Vagina (tissue), 2 donors: ENCODE measurements at places on chromosomes 4 and X.

GRCh38 chr4:6152869-6153705, 47.3 kb downstream of the JAKMIP1 start:
- DNase-seq, result no peak

GRCh38 chr4:139207873-139208403, 30.9 kb upstream of the ELF2 start:
- DNase-seq, result no peak

GRCh38 chrX:45323387-45323786, 122.7 kb upstream of the DIPK2B start:
- no peak for DNase-seq

DNA sequence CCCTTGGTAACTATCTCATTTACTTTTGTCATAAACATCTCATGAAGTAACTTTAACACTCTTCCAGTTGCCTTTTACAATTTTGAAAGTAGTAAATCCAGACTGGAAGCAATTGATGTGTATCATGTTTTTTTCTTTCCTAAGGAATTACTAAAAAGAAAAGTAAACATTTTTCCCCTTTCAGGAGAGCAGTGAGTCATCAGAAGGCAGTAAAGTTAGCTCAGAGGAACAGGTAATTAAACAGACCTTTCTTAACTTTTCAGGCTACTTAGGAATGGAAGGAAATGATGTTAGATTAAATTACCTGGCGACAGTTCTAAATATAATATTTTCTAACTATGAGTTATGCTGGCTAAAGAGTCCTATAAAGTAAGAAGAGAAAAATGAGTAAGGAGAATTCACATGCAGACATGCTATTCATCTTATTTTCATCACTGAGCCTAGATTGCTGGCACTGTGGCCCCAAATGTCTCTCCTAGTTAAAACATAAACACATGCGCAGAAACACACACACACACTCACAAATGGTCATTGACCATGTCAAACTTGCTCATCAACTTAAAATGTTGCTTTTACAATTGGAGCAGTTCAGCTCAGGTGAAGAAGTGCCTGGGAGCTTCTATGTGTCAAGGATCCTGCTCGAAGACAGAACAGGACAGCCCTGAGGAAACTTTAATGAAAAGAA, 9.3 kb downstream of the DMP1 start:
- DNase-seq, result no peak

- no peak for DNase-seq
Observed at GRCh38 chr4:32462944-32463343, 1742.8 kb downstream of the PCDH7 start.

- no peak for DNase-seq
Observed at GRCh38 chrX:155334486-155335336, at the start of gene CLIC2. TSS of gene CLIC2 (minus strand) at chrX:155334614. CDS start at chrX:155334427, 187 bp downstream.

DNA sequence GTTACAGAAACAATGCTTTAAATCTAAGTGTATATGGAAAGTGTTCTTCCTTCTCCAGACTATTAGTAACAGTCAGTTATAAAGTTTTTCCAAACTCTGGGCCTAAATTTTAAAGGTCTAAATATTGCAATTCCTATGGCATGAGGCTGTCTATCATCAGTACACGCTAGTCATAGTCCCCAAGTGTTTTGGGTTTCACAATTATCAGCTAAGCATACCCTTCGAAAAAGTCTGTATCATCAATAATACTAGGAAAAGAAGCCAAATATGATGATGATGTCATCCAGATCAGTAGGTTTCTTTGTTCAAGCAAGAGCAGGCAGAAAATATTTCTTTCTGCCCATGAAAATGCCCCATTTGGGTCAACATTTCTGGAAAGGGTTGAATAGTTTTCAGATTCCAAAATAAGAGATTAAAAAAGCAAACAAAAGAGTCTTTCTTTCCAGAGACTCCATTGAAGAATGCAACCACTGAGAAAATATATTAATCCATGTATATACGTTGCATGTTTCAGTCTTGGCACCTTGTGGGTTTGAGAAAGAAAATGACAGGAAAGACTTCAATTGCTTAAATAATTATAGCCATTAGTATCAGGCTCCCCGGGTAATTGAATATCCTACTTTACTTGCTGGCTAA, 173.8 kb downstream of the CAMK2D start:
- DNase-seq, result no peak

- DNase-seq, result no peak
Observed at GRCh38 chrX:31421441-31421840, 349.6 kb upstream of the FTHL17 start.

GRCh38 chr4:70687392-70687791, 940 bp upstream of the UTP3 start:
- no peak for DNase-seq

DNA sequence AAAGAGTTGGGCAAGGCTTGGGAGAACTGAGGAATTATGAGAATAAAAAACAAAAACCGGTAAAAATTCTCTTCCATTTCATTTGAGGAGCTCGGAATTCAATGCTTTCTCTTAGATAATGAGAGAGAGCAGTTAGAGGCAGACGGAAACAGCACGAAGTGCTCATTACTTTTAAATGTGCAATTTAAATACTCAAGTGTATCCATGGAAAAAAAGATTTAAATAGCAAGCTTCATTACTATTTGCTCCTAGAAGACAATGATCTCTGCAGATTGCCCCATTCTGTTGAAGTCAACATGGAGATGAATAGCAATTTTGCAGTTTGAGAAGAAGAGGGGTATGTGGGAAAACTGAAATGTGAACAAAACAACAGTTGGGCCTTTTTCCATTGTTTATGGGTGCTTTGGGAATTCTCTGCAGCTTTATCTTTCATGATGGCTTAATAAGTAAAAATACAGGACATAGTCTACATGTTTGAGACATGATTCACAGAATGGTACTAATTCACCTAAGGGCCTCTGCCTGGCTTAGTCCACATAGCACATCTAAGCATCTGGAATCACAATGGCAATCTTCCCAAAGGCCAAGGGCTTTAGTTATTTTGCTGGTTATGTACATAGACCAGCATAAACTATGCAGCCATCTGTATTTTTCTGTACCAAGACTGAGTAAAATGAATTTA, 512.7 kb upstream of the FAT1 start:
- DNase-seq, result no peak

- DNase-seq, result no peak
Observed at GRCh38 chr4:125891597-125892258, 577.0 kb downstream of the FAT4 start.

DNA sequence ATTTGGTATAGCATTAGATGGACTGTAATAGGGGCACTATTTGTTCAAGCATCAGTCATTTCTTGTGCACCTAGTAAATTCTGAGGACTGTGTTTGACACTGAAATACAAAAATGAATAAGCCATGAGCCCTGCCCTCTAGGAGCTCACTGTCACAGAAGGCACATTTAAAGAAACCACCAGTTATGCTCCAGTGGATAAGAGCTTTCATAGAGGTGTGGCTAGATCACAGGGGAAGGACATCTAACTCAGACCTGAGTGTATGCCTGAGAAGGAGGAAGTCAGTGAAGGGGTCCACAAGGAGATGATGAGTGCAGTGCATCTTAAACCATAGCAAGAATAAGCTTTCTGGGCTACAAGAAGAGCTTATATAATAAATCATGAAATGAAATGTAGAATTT, 40.1 kb downstream of the BTC start:
- DNase-seq, result no peak

- no peak for DNase-seq
Observed at GRCh38 chr4:7879127-7879526, 60.5 kb downstream of the AFAP1 start.

GRCh38 chr4:109319156-109319555, 16.7 kb upstream of the COL25A1 start:
- no peak for DNase-seq

DNA sequence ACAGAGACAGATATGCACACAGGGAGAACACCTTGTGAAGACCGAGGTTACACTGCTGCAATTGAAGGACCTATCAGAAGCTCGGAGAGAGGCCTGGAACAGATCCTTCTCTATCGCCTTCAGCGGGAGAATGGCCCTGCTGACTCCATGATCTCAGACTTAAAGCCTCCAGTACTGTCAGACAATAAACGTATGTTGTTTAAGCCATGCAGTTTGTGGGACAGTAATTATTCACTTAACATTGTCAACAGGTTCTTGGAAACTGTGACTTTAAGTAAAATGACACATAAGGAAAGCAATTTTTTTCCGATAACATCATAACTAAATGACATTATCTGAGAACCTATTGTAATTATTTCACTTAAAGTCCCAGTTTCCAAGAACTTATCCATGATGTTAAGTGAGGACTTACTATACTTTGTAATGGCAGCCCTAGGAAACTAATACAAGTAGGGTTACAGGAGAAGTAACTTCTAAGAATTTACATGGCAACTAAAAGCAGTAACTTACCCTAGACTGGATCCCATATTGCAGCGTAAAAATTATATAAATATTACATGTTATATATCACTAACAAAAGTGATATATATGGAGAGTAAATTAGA, 180.8 kb upstream of the MAB21L2 start:
- no peak for DNase-seq

DNA sequence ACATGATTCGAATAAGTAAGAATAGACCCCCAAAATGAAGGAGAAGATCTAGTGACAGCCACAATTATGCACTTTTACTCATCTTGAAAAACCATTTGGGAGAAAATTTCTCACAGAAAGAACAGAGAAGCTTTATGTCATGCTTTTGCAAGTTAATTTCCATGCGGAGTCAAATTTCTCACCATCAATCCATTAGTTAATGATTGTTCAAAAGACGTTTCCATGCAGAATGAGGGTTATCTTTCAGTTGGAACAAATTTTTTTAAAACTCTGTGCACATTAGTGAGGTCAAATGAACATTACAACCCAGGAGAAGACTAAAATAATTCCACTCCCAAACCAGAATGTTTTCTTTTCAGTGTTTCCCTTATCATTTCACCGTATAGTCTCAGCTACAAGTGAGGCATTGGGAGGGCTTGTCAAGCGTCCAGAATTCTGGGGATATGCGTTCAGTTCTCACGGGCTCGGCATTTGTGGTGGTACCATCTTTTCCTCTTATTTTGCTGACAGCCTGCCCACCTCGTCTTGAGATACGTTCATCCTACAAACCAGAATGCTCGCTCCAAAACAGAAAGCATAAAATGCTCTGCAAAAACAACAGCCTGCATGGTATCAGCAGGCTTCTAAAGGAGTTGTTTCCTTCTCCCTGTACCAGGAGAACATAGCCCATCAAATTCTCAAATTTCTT, 130.8 kb upstream of the TBL1X start:
- no peak for DNase-seq

DNA sequence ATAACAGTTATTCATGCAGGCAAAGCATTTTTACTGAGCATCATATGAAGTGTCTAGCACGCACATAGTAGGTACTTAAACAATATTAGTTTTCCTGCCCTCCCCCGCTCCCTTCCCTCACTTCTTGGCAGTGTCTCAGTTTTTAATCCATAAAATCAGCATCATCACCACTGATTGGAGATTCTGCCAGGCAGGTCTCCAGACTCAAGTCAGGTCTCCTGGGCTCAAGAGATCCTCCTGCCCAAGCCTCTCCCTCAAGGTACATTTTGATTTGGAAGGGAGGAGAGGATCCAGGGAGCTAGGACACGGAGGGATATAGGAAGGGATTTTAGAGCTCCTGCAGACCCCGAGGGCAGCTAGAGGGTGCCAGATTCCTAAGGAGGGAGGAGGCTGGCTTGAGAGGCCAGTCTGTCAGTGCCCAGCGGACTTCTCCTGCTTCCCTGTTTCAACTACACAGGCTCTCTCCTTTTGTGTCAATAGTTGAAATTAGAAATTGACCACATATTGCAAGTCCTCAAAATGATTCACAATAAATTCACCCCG, 4.4 kb upstream of the FAT1 start:
- no peak for DNase-seq

DNA sequence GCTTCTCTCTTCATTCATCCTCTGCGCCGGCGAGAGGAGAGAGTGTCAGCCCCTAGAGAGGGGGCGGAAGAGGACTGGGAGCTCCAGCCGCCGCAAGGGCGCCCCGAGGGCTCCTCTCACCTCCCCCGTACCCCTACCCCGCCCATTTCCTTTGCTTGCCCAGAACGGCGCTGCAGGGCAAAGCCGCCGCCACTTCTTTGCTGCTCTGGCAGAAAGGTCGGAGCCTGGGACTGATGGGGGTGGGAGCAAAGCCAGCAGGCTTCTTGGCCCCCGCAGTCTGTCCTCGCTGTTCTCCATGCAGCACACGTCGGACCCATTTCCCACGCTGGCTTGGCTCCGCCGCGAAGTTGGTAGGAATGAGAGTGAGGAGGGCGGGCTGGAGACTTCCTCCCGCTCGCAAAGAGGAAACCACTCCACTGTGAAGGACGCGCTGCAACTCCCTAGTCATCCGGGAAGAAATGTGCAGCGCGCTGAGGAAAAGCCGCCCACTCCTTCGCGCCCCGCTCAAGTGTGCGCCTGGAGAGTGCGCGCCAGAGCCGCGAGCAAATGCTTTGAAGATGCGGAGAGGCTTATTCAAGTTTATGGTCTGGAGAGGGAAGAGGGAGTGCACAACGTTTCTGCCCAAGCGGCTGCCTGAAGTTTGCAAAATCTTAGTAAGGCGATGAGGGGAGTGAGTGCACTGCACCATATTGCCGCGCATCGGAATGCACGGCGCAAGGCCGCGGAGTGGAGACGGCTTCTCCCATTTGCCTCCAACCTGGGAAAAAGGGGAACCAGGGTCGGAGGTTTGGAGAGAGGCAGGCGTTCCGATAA, 2.8 kb upstream of the PCDH7 start:
- no peak for DNase-seq

DNA sequence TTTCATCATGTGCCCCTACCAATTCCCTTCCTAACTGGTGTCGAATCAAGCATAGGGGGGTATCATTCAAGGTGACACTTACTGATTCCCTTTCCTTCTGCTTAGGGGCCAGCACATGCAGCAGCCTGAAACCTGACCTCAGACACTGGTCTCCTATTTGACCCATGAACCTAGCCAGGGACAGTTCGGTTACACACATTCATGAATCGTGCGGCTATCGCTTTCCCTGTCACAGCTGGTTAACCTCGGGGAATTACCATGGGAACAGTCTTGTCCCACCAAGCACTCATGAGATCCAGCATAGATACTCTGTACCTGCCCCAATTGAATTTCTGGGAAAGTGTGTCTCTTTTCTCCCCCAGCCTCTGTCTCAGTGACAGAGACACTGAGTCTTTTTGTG, 140.4 kb downstream of the ZNF674 start:
- DNase-seq, result no peak

- DNase-seq, result no peak
Observed at GRCh38 chr4:177225605-177226004, 84.1 kb upstream of the NEIL3 start.

- no peak for DNase-seq
Observed at GRCh38 chrX:44507292-44507691, 35.4 kb downstream of the FUNDC1 start.

- DNase-seq, result no peak
Observed at GRCh38 chrX:44918722-44919121, 45.7 kb downstream of the KDM6A start.

- no peak for DNase-seq
Observed at GRCh38 chr4:42519803-42520417, 122.6 kb downstream of the SHISA3 start.
